ENCODE measurements at places on chromosomes 11 and 22.

DNA sequence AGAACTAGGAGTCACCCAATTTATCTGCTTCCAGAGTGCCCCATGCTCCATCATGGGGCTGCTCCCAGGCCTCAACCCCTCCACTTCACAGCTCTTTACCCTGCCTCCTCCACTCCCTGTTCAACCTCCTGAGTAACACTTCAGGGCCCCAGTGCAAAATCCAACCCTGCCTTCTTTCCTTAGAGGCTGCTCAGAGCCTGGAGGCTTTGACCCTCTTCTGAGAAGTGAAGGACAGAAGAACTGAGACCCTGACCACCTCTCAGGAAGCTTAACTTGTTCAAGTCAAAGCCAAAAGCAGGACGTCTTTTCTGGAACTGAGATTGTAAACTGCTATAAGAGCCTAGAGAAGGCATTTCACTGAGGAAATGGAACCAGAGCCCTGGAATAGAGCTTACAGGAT, 15.5 kb downstream of the EIF3F start:
- no peak for DNase-seq

GRCh38 chr11:67996622-67997474, 7.0 kb downstream of the UNC93B1 start:
- DNase-seq, result no peak

GRCh38 chr11:107282195-107282594, 175.4 kb downstream of the CWF19L2 start:
- DNase-seq, result no peak

DNA sequence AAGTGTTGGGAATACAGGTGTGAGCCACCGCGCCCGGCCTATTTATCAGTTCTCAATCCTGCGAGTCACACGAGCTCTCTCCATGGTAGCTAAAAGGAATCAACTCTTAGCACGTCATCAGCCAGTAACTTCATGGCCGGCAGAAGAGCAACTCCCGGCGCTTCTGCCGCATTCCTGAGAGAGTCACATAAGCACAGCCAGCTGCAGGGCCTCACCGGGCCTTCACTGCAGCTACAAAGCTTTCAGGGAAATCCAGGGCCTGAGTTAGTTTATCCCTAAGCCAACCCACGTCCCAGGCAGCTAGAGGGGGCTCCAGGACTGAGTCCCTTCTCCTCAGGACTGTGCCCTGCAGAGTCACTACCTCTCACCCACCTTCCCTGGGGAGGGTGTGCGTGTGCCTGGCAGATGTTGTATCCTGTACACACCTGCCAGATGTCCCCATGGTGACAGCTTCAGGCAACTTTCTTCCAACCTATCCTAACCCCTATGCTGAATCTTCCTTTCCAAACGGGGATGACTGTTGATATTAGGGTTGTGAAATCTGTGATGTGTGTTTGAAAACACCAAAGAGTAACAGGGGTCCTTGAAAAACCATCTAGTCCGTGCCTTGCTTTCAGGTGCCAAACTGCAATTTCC, 45.9 kb upstream of the ARFGAP3 start:
- no peak for DNase-seq

DNA sequence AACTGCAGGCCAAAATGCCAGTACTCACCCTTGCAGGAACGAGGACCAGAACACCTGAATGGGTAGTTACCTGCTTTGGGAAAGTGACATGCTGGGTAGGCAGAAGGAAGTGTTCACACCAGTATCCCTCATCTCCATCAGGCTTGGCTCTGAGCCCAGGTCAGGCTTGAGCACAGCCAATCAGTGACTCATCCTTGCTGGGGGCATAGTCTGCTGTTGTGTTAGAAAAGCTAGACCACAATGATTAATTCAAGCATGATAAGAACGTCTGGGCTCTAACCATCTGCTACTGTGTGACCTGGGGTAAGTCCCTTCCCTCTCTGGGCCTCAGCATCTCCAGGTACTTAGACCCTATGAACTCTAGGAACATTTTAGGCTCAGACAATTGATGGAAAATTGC, 450.4 kb downstream of the MIAT start:
- DNase-seq, result peak; percentile 72

- DNase-seq, result no peak
These were observed 107.5 kb upstream of the OR4B1 start for GRCh38 chr11:48109046-48109666.

DNA sequence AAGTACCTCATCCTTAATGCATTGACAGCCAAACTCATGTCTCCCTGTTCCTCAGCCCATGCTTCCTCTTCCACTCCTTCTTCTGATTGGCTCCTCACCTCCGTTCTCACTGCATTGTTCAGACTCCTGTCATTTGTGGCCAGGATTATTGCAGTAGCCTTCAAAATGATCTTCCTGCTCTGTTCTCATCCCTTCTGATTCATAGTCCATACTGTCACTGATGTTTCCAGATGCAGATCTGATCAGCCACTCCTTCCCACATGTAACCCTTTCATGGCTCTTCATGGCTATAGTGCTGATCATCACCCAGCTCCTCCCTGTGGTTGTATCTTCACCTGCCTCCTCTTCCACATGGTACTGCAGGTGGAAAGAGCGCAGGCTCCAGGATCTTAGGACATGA, 71.7 kb downstream of the DEPDC5 start:
- DNase-seq, result no peak

GRCh38 chr11:74678591-74679512, 52.4 kb downstream of the CHRDL2 start:
- DNase-seq, result peak; percentile 25

- no peak for DNase-seq
These were observed 84.2 kb downstream of the BLID start for GRCh38 chr11:122031813-122032212.

GRCh38 chr11:45285930-45286632, at the start of gene SYT13:
SYT13 (minus strand) TSS chr11:45286341; CDS start chr11:45286207, 134 bp downstream.
- no peak for DNase-seq

- no peak for DNase-seq
These were observed 149.0 kb downstream of the CEP164 start for GRCh38 chr11:117476531-117477142.

DNA sequence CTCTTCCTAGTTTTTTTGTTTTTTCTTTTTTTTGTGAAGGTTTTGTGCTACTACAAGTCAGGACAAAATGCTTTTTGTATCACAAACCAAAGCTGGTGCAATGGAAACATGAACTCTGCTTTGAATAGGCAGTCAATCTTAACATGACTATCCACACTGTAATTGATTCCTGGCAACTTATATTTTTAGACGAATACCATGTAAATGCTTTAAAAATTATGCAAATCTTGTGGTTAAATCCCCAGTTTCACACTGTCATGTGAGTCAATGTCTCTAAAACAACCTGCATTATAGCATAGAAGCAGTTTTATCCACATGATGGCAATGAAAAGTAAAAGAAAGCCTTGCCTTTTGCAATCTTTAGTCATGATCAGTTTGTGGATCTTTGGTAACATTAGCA, 8.9 kb downstream of the TRPC6 start:
- no peak for DNase-seq

GRCh38 chr22:36196254-36197064, 5.2 kb downstream of the APOL4 start:
- DNase-seq, result peak; percentile 6

- no peak for DNase-seq
These were observed 18.8 kb upstream of the TSPAN18 start for GRCh38 chr11:44708009-44708408.

DNA sequence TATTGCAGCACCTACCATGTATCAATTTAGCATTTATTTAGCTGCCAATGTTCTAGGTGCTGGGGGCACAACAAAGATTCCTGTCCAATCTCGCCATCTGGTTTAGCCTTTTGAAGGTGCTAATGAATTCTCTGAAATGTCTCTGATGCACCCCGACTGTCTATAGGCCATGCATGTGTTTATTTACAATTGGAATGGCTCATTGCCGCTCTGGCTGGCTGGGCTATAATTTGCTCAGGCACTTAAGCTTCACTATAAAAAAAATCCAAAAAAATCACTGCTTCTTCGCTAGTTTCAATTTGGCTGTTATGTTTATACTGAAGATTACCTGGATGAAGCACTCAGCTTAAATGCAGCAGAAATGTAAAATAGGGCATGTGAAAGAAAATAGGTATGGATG, 115.0 kb upstream of the PAX6 start:
- no peak for DNase-seq

GRCh38 chr11:78647986-78648875, 73.6 kb upstream of the NARS2 start:
- DNase-seq, result no peak

DNA sequence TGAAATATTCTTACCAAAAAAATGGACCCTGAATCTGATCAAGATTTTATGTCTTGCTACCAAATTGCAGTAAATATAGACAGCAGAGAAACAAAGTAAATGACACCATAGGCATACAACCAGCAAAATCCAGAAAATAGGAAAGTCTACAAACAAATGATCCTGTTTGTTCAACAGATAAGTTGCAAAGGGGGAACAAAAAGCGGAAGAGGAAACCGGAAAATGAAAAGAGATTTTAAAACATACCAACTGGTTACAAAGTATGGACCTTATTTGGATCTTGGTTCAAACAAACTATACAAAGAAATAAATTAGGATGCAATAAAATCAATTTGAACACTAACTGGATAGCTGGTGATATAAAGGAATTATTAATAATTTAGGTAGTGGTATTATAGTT, 92.0 kb downstream of the TMPRSS5 start:
- no peak for DNase-seq

- DNase-seq, result no peak
These were observed 29.4 kb downstream of the PACSIN2 start for GRCh38 chr22:42985531-42985905.

DNA sequence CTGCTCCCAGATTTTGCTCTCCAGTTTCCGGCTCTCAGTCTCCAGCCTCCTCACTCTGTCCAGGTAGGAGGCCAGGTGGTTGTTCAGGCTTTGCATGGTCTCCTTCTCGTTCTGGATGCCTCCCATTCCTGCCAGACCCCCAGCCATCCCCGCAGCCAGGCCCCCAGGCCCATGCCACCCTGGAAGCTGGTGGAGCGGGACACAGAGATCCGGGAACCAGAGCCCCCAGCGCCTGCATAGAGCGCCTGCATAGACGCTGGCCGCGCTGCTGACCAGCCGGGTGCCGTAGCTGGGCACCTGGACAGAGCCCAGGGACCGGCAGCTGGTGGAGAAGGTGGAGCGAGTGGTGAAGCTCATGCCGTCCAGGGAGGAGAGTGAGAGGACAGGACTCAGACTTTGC, 82.7 kb upstream of the LDLRAD3 start:
- DNase-seq, result no peak

DNA sequence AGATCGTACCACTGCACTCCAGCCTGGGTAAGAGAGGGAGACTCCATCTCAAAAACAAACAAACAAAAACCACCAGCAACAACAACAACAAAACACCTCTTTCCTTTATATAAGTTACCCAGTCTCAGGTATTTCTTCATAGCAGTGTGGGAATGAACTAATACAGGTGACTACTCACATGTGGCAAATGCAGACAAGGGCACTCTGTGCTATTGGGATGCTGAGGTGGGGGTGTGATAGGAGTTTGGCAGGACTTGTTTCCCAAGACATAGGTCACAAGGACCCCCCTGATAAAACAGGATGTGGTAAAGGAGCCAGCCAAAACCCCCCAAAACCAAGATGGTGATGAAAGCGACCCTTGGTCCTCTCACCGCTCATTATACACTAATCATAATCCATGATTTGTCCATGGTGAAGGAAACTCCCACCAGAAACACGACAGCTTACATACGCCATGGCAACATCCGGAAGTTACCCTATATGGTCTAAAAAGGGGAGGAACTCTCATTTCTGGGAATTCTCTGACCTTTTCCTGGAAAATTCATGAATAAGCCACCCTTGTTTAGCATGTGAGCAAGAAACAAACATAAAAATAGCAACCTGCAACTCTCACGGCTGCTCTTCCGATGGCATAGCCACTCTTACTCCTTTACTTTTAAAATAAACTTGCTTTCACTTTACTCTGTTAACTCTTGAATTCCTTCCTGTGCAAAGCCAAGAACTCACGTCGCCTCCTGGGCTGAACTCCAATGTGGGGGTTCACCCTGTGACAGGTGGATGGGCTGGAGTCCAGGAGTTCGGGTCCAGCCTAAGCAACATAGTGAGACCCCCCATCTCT, 18.8 kb upstream of the INCENP start:
- DNase-seq, result no peak

GRCh38 chr22:41834005-41834944, 1.4 kb downstream of the SREBF2 start:
- no peak for DNase-seq
